ENCODE measurements at places on chromosomes 7 and 10.

DNA sequence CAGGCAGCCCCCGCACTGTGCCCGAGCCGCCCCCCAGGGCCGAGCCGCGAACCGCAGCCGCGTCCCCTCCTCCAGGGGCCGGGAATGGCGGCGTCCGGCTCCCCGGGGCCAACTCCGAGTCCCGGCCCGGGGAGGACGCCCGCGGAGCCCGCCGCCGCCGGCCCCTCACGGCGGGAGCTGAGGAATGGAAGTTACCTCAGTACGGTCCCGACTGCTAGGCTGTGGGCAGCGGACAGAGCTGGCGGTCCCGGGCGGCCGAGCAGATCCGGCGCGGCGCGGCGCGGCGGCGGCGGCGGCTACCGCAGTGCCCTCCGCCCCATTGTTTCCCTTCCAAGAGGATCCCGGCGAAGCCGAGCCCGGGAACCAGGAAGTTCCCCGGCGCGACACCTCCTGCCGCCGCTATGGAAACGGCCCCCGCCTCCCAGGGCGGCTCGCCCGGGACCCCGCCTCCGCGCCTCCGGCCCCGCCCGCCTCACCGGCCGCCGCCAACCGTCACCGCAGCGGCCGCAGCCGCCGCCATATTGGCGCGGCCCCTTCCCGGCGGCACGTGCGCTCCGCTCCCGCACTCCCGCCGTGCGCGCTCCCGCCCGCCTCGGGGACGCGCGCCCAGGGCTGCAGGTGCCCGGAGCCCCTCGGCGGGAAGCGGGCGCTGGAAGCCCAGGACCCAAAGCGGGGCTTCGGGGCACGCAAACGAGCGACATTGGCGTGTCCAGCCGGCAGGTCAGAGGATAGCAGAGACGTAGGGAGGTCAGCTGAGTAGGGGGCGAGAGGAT is at the start of gene USP6NL:
Gene USP6NL (minus strand): TSS at position 403 of the 773 bp plus-strand sequence. CDS start 14,016 bp downstream, outside the sequence.
- peak; percentile 57 for DNase-seq

- no peak for DNase-seq
Measured at GRCh38 chr10:24756283-24756682, 32.6 kb upstream of the ARHGAP21 start.

DNA sequence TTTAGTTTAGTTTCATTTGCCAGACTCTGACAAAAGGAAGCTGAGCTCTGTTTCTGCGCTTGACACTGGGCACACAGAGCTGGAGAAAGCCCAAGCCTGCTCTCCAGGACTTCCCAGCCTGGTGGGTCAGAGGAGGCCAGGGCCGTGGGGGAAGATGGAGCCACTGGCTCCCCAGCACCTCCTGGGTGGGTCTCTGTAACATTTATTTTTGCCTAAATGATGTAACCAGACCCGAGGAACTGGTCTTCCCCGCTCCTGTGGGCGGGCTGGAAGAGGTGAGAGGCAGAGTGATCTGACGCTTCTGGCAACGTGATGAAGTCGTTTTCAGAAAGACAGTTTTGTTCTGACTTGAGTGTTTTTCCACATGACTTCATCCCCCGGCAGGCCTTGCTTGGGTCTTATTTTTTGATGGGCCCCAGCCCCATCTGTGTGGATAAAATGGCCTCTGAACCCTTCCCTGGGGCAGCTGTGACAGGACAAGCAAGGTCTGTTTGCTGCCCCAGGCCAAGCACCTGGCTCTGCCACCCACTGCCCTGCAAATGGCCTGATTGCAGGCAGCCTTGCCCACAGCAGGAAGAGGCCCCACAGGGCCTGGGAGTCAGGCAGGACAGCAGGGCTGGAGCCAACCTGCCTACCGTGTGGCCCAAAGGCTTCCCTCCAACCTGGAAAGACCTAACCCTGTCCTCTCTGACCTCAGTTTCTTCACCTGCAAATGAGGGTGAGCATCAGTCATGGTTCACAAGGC is 304.9 kb upstream of the ZMIZ1 start:
- no peak for DNase-seq

DNA sequence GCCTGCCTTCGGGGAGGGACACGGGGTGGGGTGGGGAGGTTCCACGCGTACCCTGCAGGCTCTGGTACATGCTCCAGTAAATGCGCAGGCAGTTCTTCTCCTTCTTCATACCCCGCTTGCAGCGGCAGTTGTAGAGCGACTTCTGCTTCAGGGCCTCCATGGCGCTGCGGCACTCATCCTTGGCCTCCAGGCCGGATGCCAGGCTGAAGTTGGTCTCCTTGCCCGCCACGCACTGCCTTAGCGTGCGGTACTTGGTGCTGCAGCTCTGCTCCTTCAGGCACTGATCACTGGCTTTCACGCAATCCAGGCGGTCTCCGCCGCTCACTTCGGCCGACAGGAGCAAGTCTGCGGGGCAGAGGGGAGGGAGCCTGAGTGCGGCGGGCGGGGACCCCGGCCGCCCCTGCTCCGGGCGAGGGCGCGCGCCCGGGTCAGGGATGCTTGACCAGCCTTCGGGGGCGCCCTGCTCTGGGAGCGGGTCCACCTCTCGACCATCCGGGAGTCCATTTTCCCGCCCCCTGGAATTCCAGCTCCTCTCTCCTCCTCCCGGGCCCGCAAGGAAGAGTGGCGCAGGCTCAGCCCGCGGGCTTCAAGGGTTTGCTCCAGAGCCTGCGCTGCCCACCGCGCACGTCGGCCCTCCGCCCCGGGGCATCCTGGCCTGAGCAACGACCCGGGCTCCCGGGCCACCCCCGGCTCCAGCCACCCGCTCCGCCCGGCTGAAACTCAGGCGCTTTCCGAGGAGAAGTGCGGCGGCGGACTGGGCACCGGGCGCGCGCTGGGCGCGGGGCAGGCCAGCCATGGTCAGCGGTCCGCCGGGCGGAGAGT is 2.0 kb downstream of the GFRA1 start:
- no peak for DNase-seq

GRCh38 chr10:6542999-6543430 is 37.1 kb downstream of the PRKCQ start:
- peak; percentile 78 for DNase-seq
